Pulmonary artery endothelial cell (primary cell): ENCODE measurements at places on chromosomes 5 and 9. TPM values are rescaled to one million over a fixed set of nuclear protein-coding genes. Genes with fewer than 3 reads are reported as not detected.

GRCh38 chr9:16331031-16331430 lies 539.4 kb downstream of the BNC2 start:
- no peak for DNase-seq

DNA sequence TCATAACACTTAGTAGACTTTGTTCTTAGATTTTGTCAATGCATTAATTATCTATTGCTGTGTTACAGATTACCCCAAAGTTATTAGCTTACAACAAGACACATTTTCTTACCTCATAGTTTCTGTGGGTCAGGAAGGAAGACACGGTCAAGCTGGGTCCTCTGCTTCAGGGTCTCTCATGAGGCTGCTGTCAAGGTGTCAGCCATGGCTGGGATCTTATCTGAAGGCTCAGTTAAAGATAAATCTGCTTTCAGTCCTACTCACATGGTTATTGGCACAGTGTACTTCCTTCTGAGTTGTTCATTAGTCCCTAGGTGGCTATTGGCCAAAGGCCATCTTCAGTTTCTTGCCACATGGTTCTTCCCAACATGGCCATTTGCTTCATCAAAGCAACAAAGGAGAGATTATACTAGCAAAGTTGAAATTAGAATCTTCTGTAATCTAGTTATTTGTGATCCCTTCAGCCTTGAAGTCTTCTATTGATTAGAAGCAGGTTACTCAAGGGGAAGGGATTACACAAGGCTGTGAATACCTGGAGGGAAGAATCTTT lies 25.2 kb downstream of the TDRD7 start:
- DNase-seq, result no peak

GRCh38 chr5:39420482-39421145 lies 4.2 kb downstream of the DAB2 start:
- no peak for DNase-seq

- no peak for DNase-seq
Measured at GRCh38 chr5:33088176-33088575, 352.6 kb upstream of the TARS1 start.

DNA sequence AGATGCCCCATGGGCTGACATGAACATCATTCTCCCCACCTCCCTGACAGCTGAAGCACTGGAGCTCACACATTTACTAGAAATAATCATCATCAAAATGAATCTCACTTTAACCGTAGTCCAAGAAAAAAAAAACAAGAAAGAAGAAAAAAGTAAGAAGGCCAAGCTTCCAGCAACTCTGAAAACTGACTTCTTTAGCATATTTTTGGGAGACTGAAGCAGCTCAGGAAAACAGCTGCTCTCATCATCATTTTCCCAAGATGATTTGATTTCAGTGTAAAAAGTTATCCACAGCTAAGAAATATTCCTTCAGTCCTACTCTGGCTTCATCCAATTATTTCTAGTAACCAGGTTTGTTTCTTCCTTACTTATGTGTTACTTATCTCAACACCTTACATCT lies 91.7 kb downstream of the GLDC start:
- DNase-seq, result no peak

The TAL2 gene
- not detected in 2 replicates for total RNA-seq

- no peak for DNase-seq
Measured at GRCh38 chr5:169571355-169571754, 12.2 kb upstream of the SPDL1 start.

The ELL2 gene
- 18.5 and 21.0 TPM in 2 replicates for total RNA-seq

DNA sequence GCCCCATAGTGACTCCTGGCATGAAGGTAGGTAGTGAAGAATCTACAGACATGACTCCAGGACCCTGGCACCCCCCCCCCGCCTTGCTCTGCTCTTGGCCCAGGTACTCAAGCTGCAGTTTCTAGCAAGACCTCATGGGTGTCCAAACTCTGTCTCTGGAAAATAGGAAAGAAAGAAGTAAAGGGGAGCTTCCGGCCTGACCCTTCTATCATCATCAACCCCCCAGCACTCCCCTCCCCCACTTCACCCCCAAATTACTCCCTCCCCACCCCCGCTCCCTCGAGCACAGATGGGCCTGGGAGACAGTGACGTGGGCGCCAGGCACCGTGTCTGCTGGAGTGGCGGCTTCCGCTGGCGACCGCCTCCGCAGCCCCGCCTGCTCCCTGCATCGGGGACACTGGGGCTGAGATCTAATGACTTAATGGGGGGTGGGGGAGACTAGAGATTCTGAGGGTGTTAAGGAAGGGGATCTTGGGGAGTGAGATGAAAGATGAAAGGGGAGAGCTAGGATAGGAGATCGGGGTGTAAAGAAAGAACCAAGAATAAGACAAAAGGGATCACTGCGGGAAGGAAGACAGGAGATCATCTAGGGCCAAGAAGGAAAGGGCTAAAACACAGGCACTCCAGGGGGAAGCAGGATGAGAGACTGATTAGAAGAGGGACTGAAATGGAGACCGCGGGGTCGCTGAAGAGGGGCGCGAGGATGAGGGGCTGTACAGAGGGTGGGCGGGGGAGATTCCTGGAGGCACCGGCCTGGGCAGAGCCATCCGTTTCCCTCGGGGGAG lies 1.1 kb upstream of the DNAJB5 start:
- DNase-seq, result no peak

The LYRM7 gene
- total RNA-seq, result 6.7 and 7.4 TPM in 2 replicates

- no peak for DNase-seq
Measured at GRCh38 chr5:1300581-1301083, 5.8 kb upstream of the TERT start.

- no peak for DNase-seq
Measured at GRCh38 chr5:77683171-77683732, 44.7 kb upstream of the OTP start.

- DNase-seq, result no peak
Measured at GRCh38 chr9:111965566-111966019, 69.0 kb downstream of the UGCG start.

DNA sequence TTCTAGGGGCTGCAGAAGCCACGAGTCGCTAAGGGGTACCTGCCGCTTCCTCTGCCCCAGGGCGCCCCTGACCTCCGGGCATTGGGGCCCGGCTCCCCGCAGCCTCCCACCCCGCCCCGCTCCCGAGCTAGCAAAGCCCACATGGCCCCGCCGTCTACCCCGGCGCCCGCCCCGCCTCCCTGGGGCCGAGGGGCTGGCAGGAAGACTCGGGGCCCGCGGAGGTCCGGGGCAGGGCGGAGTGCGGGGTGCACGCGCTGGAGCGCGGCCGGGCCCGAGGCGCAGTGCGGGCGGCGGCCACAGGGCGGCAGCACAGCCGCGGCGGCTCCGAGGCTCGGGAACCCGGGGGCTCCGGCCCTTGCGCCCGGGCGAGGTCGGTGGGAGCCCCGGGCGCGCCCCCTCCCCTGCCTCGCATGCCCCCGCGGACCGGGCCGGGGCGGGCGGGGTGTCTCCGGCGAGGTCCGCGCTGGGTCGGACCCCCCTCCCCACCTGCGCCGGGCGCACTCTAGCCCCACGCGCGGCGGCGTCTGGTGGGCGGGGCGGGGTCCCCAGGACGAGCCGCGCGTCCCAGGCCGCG lies 6.7 kb downstream of the NRARP start:
- no peak for DNase-seq

DNA sequence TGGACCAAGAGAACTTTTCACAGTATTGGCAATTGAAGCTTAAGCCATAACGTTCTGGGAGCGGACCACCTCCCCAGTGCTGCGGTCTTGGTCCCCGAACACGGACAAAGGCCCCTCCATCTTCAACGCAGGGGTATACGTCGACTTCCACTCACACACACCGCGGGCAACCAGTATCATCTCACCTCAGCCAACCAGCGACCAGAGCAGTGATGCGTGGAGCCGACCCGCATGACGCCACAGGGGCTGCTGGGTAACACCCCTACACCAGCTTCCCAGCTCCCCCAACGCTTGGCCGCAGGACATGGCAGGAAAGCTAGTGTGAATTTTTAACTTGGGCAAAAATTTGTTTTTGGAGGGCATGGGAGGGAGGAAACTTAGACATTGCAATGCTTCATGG lies 77.3 kb upstream of the PLCXD3 start:
- DNase-seq, result no peak

DNA sequence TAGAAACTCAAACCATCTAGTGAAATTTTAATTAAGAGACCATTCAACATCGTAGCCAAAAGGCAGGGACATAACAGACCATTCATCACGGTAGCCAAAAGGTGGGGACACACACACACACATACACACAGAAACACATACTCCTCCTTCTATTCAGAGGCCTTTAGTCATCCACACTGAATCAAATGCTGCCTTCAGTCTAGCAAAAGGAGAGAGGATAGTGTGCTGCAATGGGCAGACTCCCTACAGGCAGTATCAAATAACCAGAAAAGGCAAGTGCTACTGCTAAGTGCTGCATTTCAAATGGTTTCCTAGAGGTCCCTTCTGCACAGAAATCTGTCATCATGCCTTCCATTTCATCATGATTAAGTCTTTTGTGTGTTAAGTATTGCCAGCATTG lies 303.9 kb downstream of the TRIM32 start:
- no peak for DNase-seq

- DNase-seq, result no peak
Measured at GRCh38 chr5:159058716-159059636, 40.7 kb downstream of the EBF1 start.

DNA sequence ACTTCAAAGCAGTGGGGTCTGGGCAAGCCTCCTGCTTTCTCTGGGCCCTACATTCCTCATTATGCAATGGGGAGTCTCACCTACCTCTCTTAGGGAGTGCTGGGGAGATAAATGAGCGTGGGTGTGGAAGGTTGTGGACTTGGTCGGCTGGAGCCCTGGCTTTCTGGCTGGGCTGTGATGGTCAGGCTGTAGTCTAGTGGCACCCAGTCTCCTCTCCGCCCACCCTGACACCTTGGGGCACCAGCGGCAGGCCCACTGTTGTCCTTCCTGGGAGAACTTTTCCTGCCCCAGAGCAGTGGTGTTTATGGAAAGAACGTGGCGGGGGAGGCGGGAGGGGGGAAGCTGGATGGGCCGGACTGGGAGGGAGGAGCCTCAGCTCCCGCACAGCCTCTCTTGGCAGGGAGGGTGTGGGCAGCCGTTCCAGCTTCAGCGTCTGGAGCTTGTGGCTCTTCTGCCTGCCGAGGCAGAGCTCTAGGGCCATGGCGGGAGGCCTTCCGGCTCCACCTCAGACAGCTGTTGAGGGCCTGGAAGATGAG lies 4.1 kb downstream of the PTGS1 start:
- no peak for DNase-seq

The NUTM2G gene
- total RNA-seq, result not detected in 2 replicates

- DNase-seq, result no peak
Measured at GRCh38 chr9:28909526-28909925, 1336.2 kb upstream of the C9orf72 start.

DNA sequence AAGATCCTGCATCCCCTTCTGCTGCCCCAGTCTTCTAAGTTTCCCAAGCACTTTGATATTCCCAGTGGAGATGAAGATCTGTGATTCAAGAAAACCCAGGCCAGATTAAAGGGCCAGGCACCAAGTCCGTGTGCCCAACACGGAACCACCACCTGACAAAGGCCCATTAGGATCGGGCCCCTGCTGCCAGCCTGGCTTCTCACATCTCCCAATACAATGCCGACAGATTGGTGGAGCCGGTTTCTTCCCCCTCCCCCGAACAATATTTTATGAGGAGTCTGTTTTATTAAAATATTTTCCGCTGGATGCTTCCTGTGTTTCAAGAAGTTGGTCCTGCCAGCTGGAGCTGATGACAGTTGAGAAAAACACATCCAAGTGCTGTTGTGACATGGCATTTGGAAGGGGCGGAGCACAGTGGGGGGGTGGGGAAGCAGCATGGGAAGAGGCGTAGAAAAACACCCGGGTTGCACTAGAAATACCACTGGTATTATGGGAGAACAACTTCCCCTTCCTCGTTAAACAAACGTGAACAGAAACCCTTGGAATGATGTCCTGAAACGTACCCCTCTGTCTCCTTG lies 45.0 kb downstream of the CRB2 start:
- no peak for DNase-seq
